Activated CD4-positive, alpha-beta memory T cell treated with anti-CD3 and anti-CD28 coated beads for 36 hours (primary cell): ENCODE measurements at places on chromosomes 4 and X. TPM values are rescaled to one million over a fixed set of nuclear protein-coding genes. Genes with fewer than 3 reads are reported as not detected.

The DRP2 gene
- 0.58 TPM for total RNA-seq

The NAA11 gene
- total RNA-seq = not detected

The VCX2 gene
- total RNA-seq = not detected

GRCh38 chr4:42302348-42302747 is 94.9 kb upstream of the SHISA3 start:
- DNase-seq = no peak

- DNase-seq = no peak
Measured at GRCh38 chrX:131704136-131704695, 160.3 kb downstream of the OR13H1 start.
